ENCODE measurements at places on chromosomes 3 and 15. TPM values are rescaled to one million over a fixed set of nuclear protein-coding genes. Genes with fewer than 3 reads are reported as not detected.

ISLR2 gene
- polyA plus RNA-seq: 0.14 TPM

GPR62 gene
- 0.94 TPM for polyA plus RNA-seq

CSPG5 gene
- 2.9 TPM for polyA plus RNA-seq

IGSF11 gene
- polyA plus RNA-seq: 0.46 TPM

GALNT15 gene
- 0.97 TPM for polyA plus RNA-seq

ZNF385D gene
- polyA plus RNA-seq: 11.8 TPM

GYG1 gene
- 47.8 TPM for polyA plus RNA-seq

GRAMD2A gene
- polyA plus RNA-seq: not detected

C15orf62 gene
- polyA plus RNA-seq: 2.8 TPM

GJD2 gene
- polyA plus RNA-seq: not detected

SAMD7 gene
- polyA plus RNA-seq: not detected

STAC gene
- polyA plus RNA-seq: 12.2 TPM

ELL3 gene
- 4.6 TPM for polyA plus RNA-seq

TRPM1 gene
- not detected for polyA plus RNA-seq

ITIH3 gene
- polyA plus RNA-seq: not detected

DUOXA2 gene
- not detected for polyA plus RNA-seq

ADAMTS9 gene
- 74.9 TPM for polyA plus RNA-seq

KLHL40 gene
- polyA plus RNA-seq: 0.66 TPM

CLDN11 gene
- 0.16 TPM for polyA plus RNA-seq

OR5K2 gene
- not detected for polyA plus RNA-seq

MORC1 gene
- polyA plus RNA-seq: not detected

CFAP100 gene
- polyA plus RNA-seq: 0.09 TPM

TEX9 gene
- 8.4 TPM for polyA plus RNA-seq

ROPN1 gene
- polyA plus RNA-seq: not detected

VPS33B gene
- polyA plus RNA-seq: 17.2 TPM

FOXL2NB gene
- not detected for polyA plus RNA-seq

ATP13A4 gene
- polyA plus RNA-seq: 1.0 TPM

TIPIN gene
- 23.6 TPM for polyA plus RNA-seq

CCDC39 gene
- polyA plus RNA-seq: not detected

ACAA1 gene
- 87.9 TPM for polyA plus RNA-seq

NCK1 gene
- polyA plus RNA-seq: 28.6 TPM

RARRES1 gene
- polyA plus RNA-seq: not detected

STARD9 gene
- 2.2 TPM for polyA plus RNA-seq

SV2B gene
- not detected for polyA plus RNA-seq

Data from cardiac muscle cell (in vitro differentiated cells and primary cell).